ENCODE measurements at places on chromosomes 3 and 15.

- DNase-seq = no peak
Observed at GRCh38 chr3:42192334-42193200, 73.4 kb downstream of the CCK start.

- DNase-seq = no peak
Observed at GRCh38 chr3:158642005-158642404, 2.3 kb upstream of the GFM1 start.

DNA sequence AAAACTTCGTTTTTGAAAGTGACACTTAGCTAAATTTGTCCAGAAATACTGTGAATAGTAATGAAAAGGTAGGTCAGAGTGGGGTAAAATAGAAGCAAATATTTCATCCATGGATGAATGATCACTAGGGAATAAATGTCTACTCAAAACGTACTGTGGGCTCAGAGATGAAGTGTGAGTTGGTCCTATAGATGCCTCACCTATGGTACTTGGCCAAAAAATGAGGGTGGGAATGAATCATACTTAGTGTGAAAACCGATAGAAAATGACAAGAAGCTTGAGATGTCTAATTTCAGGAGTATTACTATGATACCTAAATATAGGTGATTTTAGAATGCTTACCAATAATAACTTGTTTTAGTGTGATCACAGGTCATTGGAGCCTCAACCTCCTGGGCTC, 155.9 kb downstream of the GMNC start:
- DNase-seq = no peak

- DNase-seq = no peak
Observed at GRCh38 chr3:141274411-141275031, 42.9 kb downstream of the PXYLP1 start.

GRCh38 chr15:69232144-69232543, 66.6 kb upstream of the PAQR5 start:
- DNase-seq = no peak

- no peak for DNase-seq
Observed at GRCh38 chr3:139301654-139302053, 42.2 kb upstream of the MRPS22 start.

DNA sequence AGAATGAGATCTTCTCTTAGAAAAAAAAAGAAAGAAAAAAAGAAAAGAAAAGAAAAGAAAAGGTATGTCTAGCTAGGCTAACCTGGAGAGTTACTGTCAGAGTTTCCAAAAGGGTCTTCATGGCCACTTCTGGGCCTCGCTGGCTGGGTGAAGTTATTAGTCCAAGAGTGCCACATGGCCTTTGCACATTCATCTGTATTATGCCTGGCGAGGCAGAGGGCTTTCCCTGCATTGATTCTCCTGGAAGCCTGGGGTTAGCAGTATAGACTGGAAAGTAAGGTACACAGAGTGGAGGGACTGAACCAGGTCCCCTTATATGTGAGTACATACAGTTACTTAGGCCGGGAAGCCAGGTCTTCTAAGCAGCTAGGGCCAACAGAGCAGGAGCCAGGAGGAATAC, 54.8 kb upstream of the CGNL1 start:
- DNase-seq = no peak

GRCh38 chr3:105842943-105843342, 25.9 kb downstream of the CBLB start:
- no peak for DNase-seq

DNA sequence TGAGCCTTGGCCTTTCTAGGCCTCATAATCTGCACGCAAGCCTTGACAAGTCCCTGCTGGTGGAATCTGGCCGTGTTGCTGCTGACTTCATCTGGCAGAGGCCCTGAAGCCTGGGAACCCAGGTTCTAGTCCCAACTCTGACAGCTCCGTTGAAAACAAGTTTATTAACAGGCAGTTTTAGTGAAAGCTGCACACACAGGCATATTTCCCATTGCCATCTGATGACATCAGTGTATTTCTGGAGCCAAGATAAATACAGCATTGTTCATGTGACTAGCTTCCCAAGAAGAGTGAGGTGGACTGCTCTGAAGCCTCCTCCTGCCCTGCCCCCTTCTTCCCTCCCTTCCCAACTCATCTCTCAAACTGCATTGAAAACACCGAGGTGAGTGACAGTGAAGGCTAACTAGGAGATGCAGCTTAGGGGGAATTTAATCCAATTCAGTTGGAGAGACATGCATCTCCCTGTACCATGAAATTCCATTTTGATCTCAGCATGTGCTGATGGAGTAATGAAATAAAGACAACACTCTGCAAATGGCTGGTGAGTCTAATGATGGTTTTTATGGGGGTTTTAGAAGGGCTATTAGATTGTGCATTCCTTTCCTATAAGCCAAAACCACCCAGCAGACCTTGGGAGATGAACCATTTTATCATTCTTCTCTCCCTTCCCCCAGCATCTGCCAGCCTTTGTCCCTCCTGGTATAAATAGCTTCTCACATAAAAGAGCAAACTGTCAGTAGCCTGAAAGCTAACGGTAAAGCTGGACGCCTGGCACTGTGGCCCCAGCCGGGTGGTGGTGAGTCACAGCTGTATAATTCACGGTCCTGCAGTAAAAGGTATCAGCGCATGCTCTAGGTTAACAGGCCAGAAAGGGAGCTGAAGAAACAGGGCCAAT, 38.0 kb downstream of the PRICKLE2 start:
- DNase-seq = no peak

DNA sequence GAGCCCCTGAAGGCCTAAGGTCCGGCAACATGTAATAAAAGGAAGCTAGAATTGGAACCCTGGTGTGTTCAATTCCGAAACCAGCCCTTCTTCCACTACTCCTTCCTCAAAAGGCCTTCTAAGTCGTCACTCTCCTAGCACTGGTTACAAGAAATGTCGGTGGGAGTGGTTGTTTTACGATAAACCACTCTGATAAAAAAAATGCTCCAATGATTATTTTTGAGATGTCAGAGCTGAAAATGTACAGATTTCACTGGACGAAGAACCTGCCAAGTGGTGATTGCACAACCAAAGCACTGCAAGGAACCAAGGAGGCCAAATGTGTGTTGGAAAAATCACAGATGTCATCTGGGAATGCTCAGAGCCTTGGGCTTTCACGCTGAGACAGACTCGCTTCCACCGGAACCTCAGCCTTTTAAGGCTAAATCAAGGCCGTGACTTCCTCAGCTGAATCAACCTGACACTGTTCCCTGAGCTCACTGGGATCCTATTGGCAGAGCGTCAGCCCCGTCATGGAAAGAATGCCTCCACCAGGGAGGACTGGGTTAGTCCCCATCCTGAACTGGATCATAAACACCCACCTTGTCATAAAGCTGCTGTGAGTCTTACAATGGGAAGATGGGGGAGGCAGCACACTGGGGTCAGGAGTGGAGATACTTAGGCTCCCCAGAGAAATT, 108.1 kb upstream of the THBS1 start:
- no peak for DNase-seq

DNA sequence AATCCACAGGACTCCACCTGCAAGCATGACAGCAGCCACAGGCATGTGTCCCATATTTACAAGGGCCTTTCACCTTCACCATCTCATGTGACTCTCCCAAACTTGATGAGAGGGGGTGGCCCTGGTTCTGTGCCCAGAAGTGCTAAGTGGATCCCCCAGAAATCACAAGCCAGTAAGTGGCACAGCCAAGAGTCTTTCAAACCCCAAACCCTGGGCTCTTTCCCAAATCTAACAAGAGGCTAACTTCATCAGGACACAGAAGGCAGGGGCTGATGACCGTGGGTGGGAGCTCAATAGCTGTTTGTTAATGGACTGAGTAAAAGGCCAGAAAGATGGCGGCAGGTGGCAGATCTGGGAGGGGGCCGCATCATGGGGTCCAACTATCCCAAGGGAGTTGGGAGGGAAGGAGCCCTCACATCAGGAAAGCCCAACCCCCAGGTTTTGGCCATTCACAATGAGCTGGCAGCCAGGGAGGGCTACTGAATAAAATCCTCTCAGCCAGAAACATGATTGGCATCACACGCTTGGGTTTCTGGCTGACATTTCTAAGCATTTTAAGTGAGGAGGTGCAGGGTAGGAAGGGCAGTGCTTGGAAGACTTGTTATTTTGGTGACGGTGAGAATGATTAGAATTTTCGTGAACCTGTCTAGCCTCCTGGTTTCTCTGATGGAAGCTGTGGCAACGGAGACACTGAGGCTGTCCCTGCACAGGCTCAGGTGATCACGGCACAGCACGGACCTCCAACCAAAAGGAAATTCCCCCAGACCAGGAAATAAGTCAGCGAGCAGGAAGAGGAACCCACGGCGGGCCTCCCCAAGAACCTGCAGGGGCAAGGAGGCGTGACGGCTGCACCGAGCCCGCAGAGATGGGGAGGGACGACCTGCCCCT, 109.3 kb downstream of the OXNAD1 start:
- peak; percentile 15 for DNase-seq

DNA sequence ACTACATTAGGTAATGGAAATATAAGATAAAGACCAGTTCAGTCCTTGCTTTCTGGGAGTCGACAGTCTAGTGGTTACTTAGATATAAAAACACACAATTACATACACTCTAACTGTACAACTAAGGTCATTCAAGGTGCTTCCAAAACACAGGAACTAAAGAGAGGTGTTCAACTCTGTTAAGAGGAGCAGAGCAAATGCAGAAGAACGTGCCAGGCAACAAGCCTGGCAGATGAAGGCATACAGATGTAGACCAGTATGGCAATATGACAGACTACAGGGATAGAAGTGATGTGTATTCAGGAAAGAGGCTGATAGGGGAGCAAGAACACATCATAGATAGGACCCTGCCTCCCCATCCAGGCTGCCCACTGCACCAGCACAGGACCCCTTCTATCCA, 78.3 kb downstream of the CBLB start:
- DNase-seq = no peak

- no peak for DNase-seq
Observed at GRCh38 chr3:25834346-25834745, 44.5 kb downstream of the OXSM start.

- DNase-seq = no peak
Observed at GRCh38 chr3:48318713-48319468, 14.6 kb downstream of the SPINK8 start.

- DNase-seq = no peak
Observed at GRCh38 chr15:68023307-68024101, 30.6 kb upstream of the PIAS1 start.

DNA sequence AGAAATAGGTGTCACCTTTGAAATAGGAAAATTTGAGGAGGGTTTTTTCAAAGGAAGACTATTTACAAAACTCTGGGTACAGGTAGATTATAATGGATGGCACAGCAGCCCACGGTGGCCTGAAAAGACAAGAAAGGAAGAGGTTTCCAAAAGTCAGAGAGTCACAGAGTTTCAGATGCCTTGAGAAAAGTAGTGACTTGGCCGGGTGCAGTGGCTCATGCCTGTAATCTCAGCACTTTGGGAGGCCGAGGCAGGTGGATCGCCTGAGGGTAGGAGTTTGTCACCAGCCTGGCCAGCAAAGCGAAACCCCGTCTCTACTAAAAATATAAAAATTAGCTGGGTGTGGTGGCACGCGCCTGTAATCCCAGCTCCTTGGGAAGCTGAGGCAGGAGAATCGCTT, 35.2 kb downstream of the OSTN start:
- DNase-seq = no peak

- no peak for DNase-seq
Observed at GRCh38 chr3:9105421-9105820, 142.1 kb upstream of the RAD18 start.

DNA sequence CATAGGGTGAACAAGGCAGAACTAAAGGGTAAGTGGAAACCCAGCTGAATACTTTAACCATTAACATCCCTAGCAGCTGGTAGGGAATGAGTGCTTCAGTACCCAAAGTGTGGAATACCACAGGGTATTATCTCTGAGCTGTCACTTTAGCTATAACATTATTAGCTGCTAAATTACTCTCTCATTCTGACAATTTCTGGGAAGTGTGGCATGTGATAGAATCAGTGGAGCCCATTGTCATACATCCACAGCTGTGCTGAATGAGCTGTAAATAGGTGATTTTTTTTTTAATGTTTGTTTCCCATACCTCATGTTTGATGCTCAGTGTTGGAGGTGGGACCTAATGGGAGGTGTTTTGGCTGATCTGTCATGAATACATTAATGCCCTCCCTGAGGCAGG, 894.3 kb downstream of the DIPK2A start:
- no peak for DNase-seq

DNA sequence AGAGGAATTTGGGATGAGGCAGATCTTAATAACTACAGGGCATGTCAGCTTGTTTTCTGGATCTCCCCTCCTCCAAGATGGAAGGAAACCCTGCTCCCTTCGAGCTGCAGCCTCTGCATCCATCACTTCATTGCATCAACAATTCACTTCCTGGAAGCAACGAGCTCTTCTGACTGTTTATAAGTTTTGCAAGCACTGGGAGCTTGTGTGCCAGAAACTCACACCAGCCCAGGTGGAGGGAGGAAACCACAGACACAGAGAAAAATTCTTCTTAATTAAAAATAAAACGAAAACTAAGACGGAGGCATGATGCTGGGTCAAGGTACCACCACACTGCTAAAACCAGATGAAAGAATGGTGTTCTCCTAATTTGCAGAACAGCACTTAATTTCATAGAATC, 10.6 kb downstream of the LRIG1 start:
- DNase-seq = peak; percentile 16

- no peak for DNase-seq
Observed at GRCh38 chr3:30124435-30125370, 481.7 kb upstream of the TGFBR2 start.

DNA sequence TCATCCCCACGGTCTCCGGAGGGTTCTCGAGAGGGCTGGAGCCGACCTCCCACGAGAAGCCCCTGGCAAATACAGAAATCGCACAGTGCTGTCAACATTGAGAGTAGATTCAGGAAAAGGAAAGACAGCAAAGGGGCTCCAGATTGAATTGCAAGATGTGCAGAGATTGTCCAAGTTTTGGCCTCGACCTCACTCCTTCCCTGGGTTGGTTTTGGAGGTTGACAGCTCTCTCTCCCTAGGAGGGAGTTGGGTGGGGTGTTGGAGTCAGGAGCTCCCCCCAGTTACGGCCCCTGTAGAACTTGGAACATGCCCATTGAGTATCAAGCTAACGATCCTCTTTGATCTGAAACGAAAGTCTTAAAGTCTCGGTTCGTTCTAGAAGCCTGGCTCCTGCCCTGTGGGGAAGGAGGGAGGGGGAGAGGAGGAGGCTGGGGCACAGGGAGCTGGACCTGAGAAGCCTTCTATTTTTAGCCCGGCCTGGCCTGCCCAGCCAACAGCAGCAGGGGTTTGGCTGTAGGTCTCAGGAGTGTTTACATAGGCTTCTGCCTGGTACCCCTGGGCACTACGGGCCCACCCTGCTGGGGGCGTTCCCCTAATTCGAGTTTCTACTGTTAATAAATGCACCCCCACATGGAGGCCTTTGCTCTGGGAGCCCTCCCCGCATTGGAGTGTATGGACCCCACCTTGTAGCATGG, 672 bp upstream of the KY start:
- DNase-seq = no peak

DNA sequence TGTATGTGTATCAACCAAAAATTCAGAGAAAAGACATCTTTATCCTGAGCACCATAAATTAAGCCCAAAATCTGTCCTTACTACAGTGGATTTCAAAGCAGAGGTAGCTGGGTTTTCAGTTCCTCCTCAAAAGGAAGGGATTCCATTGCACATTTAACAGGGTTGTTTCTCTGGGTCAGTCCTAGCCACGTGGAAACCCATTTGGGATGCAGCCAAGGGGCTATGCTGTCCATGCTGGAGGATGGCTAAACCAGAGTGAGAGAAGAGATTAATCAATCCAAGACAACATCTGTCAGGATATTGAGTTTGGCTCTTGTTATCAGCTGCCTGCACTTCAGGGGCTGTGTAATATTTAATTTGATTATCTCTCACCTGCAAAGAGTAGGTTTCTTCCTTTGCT, 28.1 kb downstream of the LSAMP start:
- no peak for DNase-seq

- no peak for DNase-seq
Observed at GRCh38 chr15:99954361-99955180, 221.3 kb upstream of the LYSMD4 start.

- no peak for DNase-seq
Observed at GRCh38 chr3:194986208-194987043, 284.5 kb downstream of the XXYLT1 start.

Measured in CD4-positive, alpha-beta T cell treated with Interferon alpha-2 for 1 hour (primary cell).